ENCODE measurements at places on chromosomes 3 and 15.

GRCh38 chr3:115633467-115633866 is 10.2 kb downstream of the GAP43 start:
- no peak for DNase-seq

GRCh38 chr3:195260280-195260905 is 10.6 kb downstream of the XXYLT1 start:
- DNase-seq = peak; percentile 90

DNA sequence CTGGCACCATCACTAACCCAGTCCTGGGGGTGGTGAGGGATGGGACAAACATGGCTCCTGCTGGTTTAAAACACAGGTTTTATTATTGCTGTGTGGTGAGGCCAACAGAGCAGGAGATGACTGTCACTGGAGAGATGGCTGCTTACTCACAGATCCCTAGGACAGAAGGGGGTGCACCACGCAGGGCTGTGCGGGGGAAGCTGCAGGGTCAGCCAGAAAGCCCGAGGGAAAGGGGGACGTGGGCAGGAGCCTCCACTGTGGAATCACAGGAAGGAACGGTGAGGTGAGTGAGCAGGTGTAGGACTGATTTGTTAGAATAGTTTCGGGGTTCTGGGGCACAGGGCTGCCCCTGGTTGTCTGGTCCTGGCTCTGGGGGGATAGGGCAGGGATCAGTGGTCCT is 7.5 kb downstream of the CFAP100 start:
- DNase-seq = no peak

- DNase-seq = no peak
Measured at GRCh38 chr15:39110336-39110735, 470.5 kb upstream of the THBS1 start.

DNA sequence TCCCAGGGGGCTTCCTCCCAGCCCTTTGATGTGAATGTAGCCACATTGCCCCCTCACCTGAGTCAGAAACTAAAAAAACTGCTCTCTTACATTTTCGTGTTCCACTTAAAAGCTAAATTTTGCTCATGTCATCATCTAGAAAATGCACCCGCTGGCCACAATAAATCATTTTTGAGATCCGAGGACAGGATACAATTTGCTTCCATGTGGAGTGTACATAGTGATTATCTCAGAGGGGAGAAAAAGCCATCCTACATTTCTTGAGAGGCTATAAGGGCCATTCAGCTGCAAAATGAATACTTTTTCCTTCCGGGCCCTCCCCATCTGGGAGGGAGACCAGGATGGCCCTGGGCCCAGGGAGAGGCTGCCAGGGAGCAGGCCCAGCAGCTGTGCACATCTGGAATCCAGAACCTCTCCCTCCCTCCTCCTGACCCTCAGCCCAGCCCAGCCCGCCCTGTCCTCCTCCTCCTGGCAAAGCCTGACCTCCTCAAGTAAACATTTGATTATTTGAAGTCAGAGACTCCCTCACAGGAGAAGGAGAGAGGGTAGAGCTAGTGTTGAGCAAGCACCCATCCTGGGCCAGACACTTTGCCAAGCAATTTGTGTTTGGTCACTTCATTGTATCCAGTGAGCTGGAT is 59.1 kb downstream of the CORO2B start:
- peak; percentile 27 for DNase-seq

DNA sequence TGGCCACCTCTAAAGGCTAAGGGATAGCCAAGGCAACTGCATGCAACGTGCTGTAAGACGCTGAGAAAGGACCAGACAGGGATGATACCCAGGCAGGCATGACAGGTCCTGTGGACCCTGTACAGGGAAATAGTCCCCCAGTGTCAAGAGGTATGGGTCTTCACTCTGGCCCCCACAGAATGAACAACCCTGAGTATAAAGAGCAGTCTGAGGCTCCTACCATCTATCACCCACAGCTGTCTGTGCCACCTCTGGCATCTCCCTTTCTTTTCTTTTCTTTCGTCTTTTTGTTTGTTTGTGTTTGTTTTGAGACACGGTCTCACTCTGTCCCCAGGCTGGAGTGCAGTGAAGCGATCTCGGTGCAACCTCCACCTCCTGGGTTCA is 18.7 kb downstream of the SLC25A20 start:
- DNase-seq = no peak

- DNase-seq = peak; percentile 67
Measured at GRCh38 chr15:98043160-98044014, 82.9 kb downstream of the ARRDC4 start.

DNA sequence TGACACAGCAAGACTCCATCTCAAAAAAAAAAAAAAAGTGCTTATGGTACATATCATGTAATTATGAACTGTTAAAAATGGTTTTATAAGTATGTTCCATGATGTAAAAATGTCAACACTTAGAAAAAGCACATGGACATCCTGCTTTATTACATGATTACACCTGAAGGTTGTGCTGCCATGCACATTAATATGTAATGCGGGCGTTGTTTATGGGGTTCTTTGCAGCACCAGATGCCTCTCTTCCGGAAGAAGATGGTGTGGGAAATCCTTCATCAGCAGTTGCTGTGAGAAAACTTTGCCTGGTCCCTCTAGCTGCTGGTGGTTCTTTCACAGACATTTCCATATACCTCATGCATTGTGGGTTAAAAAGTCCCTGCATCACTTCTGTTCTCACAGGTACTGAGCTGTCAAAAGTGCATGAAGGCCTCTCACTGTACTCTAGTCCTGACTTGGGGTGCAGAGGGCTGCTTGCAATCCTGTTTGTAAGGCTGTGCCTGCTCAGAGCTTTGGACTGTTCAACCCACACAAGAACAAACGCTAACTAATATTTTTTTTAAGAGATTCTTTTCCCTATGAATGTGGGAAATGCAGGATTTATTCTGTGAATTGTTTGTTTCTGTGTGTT is 43.6 kb downstream of the SENP2 start:
- no peak for DNase-seq

- no peak for DNase-seq
Measured at GRCh38 chr3:104763007-104763406, 603.7 kb upstream of the ALCAM start.

DNA sequence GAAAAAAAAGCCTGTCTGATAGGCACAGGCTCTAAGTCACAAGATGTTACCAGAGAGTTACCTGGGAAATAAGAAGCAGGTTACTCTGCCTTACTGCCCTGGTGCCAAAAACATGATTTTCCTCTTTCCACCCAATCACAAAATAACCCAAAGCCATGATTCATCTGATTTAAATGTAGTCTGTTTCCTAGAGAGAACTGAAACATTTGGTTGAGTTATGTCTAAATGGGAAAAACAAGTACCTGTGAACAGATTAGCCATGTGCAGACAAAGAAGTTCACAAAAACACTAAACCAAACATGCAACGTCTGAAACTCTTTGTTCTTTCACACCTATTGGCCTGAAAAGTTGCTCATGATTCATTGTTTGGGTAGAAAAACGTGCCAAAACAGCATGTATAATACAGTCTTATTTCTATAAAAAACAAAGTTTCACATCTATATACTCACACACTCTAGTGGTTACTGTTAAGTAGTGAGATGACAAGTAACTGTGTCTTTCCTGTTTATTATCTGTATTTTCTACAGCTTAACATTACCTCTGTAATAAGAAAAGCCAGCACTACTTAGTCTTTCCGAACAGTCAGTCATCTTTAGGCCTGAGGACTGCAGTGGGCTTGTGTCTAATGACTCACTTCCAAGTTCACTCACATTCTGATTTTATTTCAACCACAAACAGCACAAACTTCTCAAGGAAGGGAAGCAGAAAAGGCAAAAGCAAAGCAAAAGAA is 30.2 kb downstream of the FAM174B start:
- no peak for DNase-seq

- no peak for DNase-seq
Measured at GRCh38 chr3:149466192-149466591, 8.3 kb upstream of the TM4SF4 start.

GRCh38 chr3:160544844-160545503 is 20.4 kb downstream of the KPNA4 start:
- DNase-seq = no peak

DNA sequence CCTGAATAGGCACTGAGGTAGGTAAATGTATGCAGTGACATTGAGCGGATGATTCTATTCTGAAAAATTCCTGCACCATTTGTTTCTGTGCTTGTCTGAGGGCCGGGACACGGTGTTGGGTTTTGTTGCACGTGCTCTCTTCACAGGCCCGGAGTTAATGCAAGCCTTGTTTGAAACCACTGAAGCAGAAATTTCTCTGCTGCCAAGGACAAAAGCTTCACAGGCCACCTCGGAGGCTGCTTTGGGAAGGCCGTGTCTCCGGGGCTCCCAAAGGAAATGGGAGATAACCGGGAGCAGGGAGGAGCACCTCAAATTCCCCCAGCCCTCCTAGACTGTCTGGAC is 179.4 kb downstream of the OPA1 start:
- DNase-seq = no peak

- no peak for DNase-seq
Measured at GRCh38 chr3:171979081-171979480, 60.3 kb upstream of the FNDC3B start.

- DNase-seq = no peak
Measured at GRCh38 chr3:25355034-25355885, 72.8 kb upstream of the RARB start.

DNA sequence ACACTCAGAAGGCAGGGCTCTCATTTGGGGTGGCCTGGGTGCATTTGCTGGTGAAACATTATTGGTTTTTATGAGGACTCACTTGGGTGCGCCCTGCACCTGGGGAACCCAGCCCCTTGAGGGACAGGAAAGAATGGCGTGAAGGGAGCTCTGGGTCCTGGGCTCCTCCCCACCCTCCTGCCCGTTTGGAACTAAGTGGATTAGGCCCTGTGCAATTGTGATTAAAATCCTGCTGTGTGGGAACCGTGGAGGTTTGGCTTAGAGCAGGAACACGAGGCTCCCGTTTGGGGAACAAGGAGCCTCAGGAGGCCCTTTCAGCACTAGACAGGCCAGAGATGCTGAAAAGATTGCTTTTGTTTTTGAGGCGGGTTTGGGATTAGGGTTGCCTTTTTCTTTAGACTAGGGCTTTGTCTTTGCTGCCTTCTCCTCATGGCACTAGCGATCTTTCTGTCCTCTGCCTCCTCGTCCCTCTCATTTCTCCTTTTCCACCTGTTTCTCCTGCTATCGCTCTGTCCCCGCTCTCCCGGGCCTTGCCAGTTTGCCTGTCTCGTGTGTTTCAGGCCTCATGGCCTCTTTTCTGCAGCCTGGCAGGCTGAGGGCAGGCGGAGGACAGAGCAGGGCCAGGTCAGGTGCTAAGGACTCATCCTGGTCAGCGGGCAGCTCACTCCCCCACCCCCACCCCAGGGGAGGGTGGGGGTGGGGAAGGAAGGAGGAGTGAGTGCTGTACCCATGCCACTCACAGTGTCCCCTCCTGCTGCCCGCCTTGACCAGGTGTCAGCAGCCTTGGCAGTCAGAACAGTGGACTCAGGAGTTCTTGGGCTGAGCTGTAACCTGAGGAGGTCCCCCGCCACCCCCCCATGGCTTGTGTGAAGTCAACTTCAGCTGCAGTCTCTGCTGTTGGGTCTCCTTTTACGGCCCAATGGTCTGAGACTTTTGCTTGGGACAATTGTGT is 8.6 kb downstream of the MAPKAPK3 start:
- DNase-seq = no peak
